IPS DF 6.9 (cell line): ENCODE measurements at places on chromosomes 3 and 15.

- no peak for DNase-seq
These were observed 25.9 kb downstream of the PTPN23 start for GRCh38 chr3:47406762-47407149.

DNA sequence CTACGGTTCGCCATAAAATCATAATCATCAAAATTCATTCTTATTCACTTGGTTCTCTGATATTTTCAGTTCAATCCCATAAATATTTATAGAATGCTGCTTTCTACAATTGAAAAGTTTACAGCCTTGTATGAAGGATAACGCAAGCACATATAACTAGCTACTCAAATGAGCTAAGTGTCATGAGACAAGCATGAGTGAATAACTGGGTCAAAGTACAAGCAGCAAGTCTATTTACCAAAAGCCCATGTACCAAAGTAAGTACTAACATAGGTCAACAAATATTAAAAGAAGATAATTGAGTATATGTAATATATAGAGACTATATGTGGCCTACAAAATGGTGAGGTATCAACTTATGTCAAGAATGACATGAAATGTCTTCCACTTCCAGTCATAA lies 596.6 kb downstream of the GBE1 start:
- no peak for DNase-seq

GRCh38 chr3:10471054-10471688 lies 34.2 kb downstream of the ATP2B2 start:
- no peak for DNase-seq

DNA sequence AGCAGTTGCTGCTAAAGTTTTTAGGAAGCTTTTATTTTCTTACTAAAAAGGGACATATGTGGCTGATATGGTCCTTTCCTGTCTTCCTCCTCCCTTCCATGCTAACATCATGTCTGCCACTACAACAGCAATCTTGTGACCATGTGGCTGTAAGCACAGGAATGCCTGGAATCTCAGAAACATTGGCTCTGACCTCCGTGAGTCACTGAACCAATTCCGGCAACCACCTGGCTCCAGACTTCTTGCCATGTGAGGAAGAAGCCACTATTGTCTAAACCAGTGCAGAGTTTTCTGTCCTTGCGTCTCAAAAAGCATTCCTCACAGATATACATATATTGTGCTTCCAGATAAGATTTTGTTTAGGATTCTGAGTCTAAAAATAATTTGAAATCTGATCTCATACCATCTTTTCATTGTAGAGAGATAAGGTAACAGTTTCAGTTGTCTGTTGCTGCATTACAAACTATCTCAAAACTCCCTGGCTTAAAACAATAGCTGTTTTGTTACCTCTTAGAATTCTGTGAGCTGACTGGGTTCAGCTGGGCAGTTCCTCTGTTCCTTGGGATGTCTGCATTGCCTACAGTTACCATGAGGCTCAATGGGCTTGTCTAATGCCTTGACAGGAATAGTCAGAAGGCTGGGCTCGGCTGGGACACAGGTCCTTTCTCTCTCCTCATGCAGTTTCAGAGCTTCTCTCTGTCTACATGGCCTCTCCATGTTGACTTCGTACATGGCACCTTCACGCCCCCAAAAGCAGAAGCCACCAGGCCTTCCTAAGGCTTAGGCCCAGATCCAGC lies 77.3 kb upstream of the MAGI1 start:
- peak; percentile 50 for DNase-seq

DNA sequence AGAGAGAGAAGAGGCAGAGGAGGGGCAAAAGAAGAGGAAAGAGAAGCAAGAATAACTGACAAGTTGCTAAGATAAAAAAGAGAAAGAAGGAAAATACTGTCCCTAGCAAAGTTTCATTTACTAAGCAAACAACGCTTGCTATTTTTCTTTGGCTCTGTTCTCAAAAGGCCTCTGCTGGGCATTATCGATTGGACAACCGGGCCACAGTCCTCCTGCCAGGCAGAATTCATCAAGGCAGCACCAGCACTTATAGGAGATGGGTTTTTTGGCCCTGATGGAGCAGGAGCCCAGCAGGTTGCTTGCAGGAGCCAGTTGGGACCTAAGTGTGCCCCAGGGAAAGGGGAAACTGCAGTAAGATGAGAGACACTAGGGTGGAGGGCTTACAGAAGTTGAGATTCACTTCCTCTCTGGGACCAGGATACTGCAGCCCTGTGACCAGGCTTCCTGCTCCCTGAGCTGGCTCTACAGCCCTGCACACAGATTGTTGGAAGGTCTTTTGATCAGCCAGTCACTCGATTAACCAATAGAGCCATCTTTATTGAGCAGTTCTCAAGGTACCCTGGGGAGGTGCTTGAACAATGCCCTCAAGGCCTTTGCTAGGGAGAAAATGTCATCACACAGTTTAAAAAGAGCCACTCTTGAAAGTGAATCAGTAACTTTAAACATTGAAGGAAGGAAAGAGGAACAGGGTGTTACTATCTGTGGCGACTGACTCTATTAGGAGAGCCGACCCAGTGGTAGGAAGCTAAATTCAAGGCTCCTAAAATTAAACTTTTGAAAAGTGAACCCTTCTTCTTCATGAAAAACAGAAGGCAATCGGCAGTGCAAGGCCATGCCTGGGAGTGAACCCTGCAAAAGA lies 28.8 kb upstream of the GLCE start:
- DNase-seq, result no peak

DNA sequence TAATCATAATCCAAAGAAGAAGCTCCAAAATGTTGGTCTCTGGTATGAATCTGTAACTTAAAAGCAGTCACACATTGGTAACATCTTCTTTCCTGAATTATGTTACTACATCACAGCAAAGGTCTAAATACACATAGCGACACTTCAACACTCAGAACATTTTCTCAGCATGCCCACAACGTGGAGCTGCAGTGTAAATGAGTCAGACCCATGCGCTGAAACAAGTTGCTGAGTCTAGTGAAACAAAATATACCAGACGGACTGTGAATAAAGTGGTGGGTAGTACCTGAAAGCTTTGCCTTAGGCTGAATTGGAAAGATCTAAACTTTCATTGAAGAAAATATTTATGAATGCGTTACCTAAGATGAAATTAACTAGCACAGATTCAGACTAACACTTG lies 33.2 kb upstream of the GOLGA8B start:
- no peak for DNase-seq

DNA sequence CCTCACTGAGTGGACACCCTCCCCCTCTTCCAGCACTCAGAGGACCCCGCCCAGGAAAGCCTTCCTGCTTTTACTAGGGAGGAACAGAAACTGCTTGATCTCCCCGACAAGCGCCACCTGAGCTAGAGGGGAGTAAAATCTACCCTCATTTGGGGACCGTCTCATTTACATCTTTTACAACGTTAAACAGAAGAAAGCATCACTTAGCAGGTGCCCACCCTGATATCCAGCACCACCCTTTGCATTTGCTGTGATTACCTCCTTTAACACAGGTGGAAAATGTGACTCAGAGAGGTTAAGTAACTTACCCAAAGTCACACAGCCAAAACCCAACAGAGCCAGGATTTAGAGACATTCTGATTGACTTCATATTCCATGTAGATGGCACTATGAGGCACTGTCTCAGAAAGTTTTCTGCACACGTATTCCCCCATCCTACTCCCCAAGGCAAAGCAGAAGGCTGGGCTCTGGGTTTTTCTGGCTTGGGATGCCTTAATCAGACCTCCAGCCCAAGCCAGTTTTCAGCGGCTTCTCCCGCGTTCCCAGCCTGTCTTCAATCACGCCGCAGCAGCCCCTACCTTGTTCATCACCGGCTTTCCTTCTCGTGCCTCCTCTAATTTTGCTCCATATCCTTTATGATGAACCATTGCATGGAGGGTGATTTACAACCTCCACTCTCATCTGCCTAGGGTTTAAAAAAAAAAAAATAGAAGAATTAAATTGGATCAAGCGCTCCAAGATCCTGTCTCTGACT lies 314.6 kb upstream of the PROK2 start:
- no peak for DNase-seq

DNA sequence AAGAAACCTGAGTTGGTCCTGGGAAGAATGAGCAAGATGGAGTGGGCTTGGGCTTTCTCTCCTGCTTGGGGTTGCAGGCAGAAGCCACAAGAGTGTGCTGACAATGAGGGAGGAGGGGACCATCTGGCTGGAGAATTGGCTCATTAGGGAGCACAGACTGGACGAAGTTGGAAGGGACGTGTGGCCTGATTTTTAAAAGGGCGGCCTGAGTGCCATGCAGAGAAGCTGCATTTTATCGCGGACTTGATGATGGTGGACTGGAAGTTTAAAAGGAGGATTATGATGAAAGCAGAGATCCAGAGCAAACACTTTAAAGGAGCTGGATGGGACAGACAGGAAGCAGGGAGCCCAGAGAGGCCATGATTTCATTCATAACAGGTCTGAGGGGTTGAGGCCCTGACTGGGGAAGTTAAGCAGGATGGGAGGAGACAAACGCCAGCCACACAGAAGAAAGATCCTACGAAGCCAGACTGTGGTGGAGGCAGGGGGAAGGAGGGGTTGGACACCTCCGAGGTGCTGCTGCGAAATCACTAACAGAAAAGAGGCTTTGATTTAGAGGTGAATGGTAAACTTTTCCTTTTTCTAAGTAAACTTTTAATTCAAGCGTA lies 23.6 kb downstream of the TLNRD1 start:
- DNase-seq, result no peak

- peak; percentile 82 for DNase-seq
These were observed 5.5 kb upstream of the BUB1B start for GRCh38 chr15:40155270-40155910.

- DNase-seq, result no peak
These were observed 12.8 kb upstream of the LRRC15 start for GRCh38 chr3:194382196-194382891.

DNA sequence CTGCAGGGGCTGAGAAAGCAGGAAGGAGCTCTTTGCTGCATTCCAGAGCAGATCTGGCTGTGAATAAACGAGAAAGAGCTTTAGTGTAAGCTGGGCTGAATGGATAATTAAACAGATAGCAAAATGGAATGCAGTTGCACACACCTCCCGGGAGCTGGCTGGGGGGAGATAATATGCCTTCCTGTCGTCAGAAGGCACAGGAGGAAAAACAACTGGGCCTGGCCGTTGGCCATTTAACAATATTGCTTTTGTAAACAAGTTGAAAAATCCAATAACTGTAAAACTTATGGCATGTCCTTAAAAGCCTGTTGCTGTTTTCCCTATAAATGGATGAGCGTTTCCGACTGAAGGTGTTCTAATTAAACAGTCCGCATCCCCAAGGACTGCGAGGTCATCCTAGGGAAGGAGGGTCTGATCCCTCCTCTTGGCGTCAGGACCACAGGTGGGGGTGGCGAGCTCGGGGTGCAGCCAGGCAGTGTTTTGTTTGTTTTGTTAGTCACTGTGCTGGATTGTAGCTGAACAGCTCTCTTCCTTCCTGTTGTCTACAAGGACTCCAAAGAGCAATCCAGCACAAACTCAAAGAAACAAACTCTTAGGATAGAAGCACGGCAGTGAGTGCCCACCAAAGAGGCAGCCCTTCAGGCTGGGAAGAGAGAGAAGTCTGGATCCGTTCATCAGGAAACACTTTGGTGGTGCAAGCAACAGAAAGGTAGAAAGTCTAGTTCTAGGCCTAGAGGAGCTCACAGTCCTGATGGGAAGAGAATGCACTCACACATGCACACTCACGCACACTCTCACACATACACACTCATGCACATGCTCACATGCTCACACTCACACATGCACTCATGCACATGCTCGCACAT lies 133.4 kb upstream of the SMAD3 start:
- no peak for DNase-seq

DNA sequence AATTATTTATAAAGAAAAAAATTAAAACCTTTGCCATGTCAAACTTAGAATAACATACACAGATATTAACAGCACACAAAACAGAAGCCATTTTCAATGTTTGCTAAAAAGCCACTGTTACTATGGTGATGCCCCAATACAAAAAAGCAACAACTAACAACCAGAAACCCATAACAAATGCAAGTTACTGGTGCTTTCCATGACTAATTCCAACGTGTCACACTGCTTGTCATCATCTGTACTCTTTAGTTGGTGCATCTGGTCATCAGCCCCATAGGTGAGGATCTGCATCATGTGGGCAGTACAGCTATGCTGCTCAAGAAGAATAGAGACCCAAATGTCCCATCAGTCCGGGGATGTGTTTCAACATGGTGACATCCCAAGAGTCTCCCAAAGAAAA lies 52.8 kb downstream of the ATP8B4 start:
- DNase-seq, result no peak

DNA sequence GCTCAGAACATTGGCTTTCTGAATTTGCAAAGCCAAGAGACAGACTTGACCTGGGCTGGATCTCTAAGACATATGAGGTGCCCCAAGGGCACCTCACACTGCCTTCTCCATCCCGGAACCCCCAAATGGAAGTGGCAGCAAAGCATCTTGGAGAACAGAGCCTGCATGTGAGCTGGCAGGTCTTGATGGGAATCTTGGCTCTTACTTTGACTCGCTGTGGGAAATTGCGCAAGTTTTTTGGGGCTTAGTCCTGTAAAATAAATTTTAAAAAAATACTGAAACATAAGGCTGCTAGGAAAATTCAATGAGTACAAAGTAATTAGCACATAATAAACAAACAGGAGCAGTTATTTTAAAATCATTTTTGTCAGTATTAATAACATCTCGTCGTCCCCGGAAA lies 13.7 kb upstream of the SEC22A start:
- DNase-seq, result no peak

- DNase-seq, result no peak
These were observed 143.7 kb upstream of the KCNMB2 start for GRCh38 chr3:178392511-178392926.

DNA sequence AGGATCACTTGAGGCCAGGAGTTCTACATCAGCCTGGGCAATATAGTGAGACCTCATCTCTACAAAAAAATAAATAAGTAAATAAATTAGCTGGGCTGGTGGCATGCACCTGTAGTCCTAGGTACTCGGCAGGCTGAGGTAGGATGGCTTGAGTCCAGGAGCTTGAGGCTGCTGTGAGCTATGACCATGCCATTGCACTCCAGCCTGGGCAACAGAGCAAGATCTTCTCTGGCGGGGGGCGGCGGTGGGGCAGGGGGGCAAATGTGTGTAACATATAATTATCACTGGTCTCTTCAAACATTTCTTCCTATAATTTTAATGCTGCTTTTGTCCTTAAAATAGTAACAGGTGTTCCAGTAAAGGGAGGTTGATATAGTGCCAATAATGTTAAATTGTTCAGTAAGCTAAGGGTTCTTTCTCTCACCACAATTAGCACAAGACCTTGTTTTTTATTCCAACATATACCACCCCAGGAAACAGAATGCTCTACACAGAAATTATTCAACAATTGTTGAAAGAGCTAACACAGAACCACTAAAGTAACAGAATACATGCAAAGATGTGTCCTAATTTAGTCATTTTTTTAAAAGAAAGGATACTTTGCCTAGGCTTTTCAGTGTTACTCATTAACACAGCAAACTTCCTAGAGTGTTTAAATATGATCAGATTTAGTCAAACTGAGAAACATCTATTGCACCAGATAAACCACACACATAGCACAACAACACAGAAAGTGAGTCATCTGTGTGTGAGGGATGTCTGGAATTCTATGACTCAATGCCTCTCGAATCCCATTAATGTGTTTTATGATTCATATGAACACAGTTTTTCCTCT lies 29.1 kb downstream of the ANKRD28 start:
- no peak for DNase-seq

GRCh38 chr3:53773021-53773436 lies 73.2 kb downstream of the CHDH start:
- DNase-seq, result no peak
